ENCODE measurements at places on chromosomes 2 and 18.
A peak's percentile ranks its signal among the peaks of the same experiment; 100 is the strongest.

DNA sequence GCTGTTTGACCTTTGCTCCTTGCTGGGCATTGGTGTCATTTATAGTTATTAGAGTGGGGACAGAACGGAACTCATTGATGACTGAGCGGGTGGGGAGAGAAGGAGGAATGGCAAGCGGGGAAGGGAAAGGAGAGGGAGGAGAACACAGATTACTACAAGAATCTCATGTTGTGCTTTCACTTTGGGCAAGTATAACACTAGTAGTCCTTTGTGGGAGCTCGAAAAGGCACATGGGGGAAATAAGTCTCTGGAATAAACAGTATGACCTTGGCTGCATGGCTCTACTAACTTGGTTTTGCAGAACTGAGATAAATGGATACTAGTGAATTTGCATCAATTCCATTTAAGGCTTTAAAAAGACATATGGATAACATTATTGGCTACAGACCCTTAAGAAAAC lies 161.7 kb upstream of the NABP1 start:
- DNase-seq, result no peak

DNA sequence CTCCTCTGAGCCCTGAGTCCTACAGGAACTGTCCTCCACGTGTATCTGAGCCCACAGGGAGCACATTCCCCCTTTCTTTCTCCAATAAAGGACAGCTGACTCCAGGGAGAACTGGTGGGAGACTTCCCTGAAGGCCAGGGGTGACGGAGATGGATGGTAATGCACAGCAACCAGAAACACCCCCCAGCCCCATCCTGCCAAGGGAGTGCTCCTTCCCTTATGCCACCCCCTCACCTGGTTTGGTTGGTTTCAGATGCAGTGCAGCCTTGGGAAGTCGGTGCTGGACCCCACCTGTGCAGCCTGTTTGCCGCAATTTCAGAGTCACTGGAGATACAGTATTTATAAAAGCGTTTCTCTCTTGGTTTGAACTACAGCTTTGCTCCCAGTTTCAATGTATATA lies 24.0 kb downstream of the GPR55 start:
- no peak for DNase-seq

DNA sequence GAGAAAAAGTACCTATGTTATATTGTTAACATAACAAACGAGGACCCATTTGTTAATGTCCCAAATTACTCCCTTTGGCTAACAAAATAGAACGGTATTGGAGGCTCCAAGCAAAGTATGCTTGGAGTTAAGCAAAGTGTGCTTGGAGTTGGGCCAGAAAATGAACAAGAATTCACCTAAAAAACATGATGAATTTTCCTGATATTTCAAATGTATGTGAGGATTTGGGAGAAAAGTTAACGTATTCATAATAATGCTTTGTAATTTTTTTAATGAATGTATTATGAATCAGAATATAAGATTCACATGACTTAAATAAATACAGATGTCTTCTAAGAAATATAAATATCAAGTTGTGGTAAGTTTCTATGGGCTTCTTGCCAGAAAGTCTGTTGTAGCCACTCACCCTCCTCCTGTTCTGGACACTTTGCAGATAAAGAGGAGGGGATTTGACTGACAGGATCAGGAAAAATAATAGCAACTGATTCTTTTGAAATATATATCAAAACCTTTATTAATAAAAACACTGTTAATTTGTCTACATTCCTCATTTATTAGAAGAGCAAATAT lies 423.7 kb upstream of the MMADHC start:
- DNase-seq, result no peak

DNA sequence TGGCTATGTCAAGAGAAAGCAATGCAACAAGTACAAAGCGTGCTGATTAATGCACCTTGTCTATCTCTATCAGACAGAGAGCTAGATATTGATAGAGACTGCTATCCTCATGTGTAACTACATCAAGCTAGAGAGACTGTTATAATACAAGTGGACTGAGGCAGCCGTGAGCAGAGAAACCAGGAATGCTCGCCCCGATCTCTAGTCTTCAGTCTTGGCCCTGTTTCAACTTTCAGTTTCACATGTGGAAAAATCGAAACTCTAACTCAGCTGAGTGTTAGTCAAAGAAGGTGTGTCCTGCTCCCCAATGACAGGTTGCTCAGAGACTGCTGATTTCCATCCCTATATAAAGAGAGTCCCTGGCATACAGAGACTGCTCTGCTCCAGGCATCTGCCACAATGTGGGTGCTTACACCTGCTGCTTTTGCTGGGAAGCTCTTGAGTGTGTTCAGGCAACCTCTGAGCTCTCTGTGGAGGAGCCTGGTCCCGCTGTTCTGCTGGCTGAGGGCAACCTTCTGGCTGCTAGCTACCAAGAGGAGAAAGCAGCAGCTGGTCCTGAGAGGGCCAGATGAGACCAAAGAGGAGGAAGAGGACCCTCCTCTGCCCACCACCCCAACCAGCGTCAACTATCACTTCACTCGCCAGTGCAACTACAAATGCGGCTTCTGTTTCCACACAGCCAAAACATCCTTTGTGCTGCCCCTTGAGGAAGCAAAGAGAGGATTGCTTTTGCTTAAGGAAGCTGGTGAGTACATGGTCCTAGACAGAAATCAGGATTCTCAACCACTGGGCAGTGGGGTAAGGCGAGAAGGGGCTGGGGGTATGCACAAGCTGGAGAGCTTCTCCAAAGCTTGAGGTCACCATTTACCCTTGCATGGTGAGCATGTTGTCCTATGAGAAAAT lies at the start of gene RSAD2:
Gene RSAD2, plus strand, starts transcription at position 376 of the 903 bp plus-strand sequence. Its CDS starts 24 bp downstream, at position 400.
- DNase-seq, result peak; percentile 24

DNA sequence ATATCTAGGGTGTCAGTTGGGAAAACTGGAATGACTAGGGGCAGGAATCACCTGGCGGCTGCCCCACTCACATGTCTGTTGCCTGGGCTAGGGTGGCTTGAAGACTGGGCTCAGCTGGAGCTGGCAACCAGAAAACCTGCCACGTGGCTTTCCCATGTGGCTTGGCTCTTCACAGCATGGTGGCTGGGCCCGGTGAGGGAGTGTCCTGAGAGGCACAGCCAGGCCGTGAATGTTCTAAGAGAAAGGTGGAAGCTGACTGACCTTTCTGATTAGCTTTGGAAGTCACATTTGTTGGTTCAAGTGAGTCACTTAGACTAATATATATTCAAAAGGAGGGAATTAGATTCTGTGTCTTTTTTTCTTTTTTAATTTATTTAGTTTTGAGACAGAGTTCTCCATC lies 22.7 kb downstream of the SP5 start:
- DNase-seq, result no peak

GRCh38 chr2:210198326-210198725 lies 26.9 kb downstream of the ACADL start:
- no peak for DNase-seq

DNA sequence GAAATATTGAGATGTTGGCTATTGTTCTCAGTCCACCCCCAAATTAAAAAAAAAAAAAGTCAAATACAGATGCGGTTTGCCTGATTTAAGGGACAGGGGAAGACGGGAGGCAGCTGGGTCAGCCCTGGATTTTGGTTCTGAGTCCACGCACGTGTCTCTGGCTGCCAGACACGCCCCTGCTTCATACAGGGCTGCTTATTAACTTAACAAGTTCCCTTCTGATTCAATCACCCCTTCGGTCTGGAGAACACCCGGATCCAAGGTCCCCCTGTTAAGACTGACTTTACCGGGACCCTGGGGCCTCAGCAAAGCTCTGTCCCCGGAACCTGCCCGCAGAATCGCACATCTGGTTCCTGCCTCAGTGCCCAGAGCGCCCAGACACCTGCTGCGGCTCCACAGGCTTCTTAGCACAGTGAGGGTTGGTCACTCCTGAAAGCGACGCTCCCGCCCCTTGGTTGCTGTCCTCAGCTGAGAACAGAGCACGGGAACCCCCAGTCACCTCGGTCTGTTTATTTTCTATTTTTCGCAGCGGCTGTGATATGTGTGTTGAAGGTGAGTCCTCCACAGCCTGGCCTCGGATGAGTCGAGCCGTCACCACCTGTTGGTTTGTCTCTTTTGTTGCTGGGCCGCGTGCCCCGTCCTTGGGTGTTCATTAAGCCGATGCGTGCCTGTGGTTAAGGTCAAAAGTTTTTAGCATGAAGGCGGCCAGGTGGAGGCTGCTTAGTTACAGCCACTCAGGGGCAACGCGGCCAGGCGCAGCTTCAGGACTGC lies 57.2 kb downstream of the RTP5 start:
- DNase-seq, result no peak
